GM12864 (cell line): ENCODE measurements at places on chromosomes 4 and X.
A peak's percentile ranks its signal among the peaks of the same experiment; 100 is the strongest.

DNA sequence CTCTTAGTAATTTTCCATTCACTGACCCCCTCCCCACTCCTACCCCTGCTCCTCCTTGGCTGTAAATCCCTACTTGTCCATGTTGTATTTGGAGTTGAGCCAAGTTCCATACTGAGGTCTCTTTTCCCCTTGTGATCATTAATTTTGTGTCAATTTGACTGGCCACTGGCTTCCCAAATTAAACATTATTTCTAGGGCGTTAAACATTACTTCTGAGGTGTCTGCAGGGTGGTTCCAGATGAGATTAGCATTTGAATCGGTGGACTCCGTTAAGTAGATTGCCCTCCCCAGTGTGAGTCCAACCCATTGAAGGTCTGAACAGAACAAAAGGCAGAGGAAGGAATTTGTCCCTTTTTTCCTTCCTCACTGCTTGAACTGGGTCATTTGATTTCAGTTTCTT, 25.7 kb downstream of the SLC39A8 start:
- no peak for DNase-seq

DNA sequence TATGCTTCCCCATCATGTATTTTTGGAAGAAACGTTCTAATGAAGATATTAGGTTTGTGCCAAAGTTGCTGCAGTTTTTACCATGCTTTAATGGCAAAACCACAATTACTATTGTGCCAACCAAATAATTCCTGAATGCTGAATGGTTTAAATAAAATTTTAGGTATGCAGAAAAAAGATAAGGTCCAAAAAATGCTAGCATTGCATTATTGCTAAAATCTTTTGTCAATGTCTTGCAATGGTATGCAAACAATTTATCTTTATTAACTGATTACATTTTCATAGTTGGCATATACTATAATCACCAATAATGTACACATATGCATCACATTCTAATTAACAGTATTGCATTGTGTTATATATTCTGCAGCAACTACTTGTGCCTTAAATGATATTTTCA, 1657.4 kb upstream of the IGFBP7 start:
- no peak for DNase-seq

DNA sequence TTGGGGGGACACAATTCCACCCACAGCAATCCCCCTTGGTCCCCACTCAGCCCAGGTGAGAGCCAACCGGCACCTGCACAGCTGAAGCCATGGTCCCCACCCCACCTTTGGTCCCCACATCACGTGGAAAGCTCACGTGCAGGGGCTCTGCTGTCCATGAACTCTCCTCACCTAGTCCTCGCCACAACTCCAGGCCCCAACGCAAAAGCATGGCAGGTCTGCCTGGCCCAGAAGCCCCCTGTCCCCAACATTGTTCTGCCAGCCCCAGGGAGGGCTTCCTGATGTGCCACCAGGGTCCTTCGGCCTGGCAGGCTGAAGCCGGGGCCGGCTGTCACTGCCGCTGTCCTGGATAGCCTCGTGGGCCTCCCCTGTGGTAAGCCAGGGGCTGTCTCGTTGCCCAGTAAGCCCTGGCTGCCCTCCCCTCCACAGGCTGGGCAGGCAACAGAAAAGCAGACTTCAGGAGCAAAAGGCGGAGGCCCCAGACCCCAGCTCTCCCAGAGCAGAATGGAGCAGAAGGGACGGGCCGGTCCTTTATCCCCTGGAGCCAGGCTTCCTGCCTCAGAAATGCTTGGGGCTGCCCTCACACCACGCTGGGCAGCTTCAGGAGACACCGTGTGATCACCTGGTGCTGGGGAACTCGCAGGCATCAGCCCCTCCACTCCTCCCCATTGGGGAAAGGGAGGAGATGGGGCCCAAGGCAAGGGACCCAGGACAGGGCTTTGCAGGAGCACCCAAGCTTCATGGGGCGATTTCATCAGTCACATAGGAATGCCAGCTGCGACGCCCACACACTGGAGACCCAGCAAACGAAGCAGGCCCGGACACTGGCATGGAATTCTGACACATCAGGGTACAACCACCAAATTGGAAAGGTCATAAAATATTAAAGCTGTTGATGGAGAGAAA, 103.7 kb downstream of the ADRA2C start:
- no peak for DNase-seq

DNA sequence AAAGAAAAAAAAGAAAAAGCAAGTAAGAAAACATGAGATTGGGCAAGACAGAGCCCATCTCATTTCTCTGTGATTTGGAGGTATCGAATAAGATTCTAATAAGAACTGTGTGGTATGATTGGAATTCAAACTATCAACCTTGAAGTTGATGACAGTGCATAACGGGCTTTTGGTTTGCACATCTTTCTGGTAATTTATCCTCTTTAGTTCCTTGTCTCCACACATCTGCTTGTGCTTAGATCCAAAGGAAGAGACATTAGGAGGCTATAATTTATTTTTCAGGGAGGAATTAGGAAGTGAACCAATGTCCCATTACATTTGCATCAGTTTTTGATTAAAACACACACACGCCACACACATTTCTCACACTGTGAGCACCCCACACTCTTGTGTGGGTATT, 149.9 kb downstream of the ARSF start:
- DNase-seq = no peak

DNA sequence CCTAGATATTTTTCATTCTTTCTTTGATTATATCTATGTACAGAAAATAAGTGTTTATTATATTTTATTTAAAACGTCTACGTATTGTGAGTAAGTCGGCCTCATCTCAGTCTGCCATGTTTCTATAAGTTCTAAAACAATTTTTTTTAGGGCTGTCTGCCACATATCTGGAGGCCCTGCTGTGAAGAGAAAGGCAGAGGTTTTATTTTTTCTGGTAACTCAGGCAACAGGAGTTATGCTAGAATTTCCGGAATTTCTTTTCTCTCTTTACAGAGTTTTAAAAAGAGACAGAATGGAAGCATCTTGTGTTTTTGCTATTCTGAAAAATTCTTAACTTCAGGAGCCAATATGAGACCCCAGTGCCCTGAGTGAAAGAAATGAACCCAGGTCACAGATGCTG, 1124.0 kb upstream of the TENM3 start:
- DNase-seq = no peak

DNA sequence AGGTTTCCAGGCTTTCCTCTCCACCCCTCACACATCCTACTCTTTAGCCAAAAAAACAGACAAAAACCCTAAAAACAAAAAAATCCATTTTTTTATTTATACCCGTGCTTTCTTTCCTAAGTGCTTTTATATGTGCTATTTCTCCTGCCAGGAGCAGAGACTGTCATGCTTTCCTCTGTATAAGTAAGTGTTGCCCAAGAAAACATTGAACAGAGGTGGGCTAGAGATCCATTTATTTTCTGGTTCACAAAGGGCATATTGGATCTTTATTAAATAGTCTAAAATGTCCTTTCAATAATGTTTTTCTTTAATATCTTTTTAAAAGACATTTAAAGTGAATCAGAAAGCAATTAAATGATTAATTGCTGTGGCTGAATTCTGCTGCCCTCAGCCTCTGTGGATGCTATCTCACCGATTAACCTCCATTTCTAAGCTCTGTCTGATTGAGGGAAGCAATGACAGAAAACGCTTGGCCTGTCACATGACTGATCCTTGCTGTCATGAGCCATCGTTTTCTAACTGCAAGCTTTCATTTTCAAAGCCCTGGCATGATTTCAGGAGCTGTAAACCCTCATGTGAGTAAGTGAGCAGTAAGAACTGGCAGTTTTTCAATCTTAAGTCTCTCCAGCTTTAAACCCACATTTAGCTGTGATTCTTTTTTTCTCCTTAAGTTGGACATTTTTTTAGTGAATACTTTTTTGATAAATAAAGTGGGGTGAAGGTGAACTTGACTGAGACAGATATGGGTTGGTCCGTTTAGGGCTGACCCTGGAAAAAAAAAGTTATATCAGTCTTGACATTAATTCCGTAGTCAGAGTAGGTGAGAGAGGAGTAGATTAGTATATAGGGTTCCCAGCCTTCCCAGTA, 180.7 kb upstream of the PGRMC2 start:
- DNase-seq = no peak

- DNase-seq = peak; percentile 13
Measured at GRCh38 chr4:142405021-142405694, 440.9 kb downstream of the INPP4B start.

- no peak for DNase-seq
Measured at GRCh38 chr4:106659371-106659770, 290.8 kb upstream of the GIMD1 start.

DNA sequence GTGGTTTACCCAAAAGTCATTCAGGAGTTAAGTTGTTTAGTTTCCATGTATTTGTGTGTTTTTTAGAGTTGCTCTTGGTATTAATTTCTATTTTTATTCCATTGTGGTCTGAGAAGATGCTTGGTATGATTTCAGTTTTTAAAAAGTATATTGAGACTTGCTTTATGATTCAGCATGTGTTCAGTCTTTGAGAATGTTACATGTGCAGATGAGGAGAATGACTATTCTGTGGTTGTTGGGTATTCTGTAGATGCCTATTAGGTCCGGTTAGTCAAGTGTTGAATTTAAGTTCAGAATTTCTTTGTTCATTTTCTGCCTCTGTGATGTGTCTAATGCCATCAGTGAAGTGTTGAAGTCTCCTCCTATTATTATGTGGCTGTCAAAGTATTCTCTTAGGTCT, 249.4 kb downstream of the ARHGAP10 start:
- peak; percentile 67 for DNase-seq

DNA sequence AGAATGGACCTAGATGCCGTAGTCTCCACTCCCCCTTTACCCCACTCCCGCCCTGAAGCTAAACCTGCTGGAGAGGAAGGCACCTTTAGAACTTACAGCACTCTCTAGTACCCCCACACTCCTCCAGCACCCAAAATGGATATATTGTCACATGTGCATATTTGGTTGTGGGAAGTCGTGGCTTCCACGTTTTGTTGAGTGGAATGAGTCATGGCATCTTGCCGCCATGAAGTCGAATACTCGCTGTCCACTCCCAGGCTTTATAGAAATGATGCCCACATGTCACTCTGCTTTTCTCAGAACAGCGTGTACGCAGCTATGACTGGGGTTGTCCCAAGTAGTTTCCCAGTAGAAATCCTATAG, 545 bp downstream of the ABCE1 start:
- DNase-seq = peak; percentile 18

DNA sequence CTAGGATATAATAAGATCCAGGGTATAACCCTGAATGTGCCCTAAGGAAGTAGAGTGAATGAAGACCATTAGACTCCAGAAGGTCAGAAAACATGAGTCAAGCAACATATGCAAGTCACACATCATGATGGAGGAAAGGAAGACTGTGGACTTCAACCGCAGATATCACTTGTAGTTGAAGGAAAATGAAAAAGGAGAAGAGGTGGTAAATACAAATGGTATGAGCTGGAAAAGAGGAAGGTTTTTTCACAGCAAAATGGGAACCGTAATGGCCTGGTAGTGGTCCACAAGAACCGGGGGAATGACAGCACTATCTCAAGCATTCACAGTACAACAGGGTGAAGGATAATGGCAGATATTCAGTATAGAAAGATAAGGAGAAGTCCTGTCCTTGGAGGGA, 5.2 kb upstream of the SCFD2 start:
- DNase-seq = no peak

DNA sequence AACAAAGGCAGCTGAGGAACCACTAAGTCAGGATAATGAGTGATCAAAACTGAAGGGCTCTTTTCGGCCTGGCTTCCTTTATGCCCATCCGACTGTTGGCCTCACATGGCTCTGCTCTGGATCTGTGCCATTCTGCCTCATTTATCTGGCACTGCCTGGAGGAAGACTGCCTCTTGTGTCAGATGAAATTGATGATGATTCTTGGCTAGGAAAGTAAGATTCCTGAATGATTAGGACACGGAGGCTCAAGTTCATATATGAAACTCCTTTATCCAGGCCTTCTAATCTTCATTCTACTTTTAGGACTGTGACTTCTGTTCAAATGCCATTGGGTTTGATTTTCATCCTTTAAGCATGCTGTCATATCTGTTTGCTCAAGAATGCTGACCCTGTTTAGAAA, 475.4 kb upstream of the RPS6KA3 start:
- DNase-seq = no peak
